ENCODE measurements at places on chromosomes 13 and 19. TPM values are rescaled to one million over a fixed set of nuclear protein-coding genes. Genes with fewer than 3 reads are reported as not detected.
A peak's percentile ranks its signal among the peaks of the same experiment; 100 is the strongest.

KLK12 gene
- not detected for total RNA-seq

DNA sequence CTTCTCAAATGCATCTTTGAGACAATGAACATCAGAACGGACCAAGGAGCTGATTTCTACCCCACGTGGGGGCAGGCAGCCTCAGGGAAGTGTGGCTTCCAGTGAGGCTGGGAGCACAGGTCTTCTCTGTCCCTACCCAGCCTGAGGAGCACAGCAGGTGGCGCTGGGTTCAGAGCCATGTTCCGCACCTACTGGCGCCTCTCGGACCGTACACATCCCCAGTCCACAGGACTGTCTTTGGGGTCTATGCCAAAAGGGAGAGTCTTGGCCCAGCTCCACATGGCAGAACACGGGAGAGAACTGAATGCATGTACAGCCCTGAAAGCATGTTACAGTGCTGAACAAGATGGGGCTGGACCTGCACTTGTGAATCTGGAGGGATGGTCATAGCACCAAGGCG is 22.6 kb downstream of the SUGP1 start:
- DNase-seq: no peak

- DNase-seq: peak; percentile 97
Measured at GRCh38 chr19:38711726-38712153, 32.5 kb downstream of the CAPN12 start.

GRCh38 chr13:90898811-90899210 is 448.7 kb upstream of the MIR17HG start:
- no peak for DNase-seq

KLK11 gene
- not detected for total RNA-seq

GRCh38 chr13:94280349-94280748 is 199.1 kb downstream of the DCT start:
- DNase-seq: no peak

ATXN8OS gene
- total RNA-seq: not detected

DNA sequence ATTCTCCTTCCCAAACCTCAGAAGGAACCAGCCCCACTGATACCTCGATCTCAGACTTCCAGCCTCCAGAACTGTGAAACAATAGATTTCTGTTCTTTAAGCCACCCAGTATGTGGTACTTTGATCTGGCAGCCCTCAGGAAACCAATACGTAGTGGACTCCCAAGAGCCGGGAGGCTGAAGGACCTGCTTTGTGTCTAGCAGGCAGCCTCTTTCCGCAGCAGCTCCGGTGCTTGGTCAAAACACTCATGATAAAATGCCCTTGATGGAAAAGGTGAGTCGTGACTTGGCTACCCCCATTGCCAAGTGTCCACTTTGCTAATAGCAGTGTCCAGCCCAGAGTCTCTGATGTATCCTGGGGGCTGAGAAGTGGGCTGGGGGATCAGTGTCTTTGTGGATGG is 158.8 kb upstream of the TMTC4 start:
- no peak for DNase-seq

DNA sequence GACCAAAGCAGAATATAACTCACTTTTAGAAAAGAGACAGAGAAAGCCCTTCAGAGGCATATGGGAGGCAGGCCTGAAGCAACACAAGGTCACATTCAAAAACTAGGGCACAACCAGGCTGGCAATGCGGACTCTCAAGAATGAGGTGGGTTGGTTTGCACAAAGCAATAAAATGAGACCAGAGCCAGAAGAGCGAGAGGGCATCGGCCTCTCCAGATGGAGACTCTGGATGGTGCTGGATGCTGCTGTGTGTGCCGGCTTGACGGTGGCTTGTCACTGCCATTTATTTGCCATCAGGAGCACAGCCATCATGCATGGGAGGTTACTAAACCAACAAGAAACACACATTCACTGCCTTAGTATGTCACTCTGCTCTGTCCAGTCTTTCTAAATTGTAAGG is 649.4 kb downstream of the DIAPH3 start:
- no peak for DNase-seq

GRCh38 chr13:94703721-94704314 is 8.5 kb downstream of the SOX21 start:
- no peak for DNase-seq

MTUS2 gene
- 0.02 TPM for total RNA-seq

IRS2 gene
- 0.42 TPM for total RNA-seq

CCDC169 gene
- total RNA-seq: 3.7 TPM

CD70 gene
- 42.0 TPM for total RNA-seq

DNA sequence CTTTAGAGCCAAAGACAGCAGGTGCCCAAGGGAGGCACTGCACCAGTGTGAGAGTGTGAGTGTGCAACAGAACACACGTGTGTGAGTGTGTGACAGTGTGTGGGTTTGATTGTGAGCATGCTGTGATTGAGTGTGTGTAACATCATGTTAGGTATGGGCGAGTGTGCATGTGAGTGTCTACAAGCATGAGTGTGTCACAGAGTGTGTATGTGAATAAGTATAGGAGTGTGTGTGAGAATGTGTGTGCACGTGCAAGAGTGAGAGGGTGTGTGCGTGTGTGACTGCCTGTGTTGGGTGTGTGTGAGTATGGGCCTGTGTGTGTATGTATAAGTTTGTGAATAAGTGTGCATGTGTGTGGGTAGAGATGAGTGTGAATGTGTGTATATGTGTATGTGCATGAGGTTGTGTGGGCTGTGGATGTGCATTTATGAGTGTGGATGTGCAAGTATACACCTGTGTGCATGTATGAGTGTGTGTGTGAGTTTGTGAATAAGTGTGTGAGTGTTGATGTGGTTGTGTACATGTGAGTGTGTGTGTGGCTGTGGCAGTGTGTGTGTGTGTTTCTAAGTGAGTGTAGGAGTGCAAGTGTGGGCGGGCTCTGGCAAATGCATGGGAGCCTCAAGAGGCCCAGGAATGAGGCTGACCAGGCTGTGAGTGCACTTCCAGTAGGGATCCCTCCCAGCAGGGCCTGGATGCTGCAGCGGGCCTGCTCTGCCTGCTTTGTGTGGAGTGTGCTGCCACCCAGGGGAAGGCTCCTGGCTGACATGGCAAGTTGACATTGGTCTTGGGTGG is 198.4 kb downstream of the COL4A1 start:
- DNase-seq: peak; percentile 80

CNFN gene
- not detected for total RNA-seq

DNA sequence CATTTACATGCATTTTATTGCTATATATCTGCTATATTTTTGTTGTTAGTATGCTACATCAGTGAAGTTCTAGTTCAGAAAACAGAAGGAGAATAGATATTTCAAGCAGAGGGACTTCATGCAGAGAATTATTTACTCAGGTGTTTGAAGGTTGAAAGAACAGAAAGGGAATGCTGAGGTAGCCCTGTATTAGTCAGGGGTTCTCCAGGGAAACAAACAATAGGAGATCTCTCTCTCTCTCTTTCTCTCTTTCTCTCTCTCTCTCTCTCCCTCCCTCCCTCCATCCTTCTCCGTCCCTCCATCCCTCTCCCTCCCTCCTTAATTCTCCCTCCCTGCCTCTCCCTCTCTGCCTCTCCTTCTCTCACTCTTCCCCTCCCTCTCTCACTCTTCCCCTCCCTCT is 114.3 kb upstream of the TDRD3 start:
- no peak for DNase-seq

- peak; percentile 16 for DNase-seq
Measured at GRCh38 chr19:29873024-29873800, 61.4 kb downstream of the CCNE1 start.

SUGP2 gene
- total RNA-seq: 31.8 TPM

- DNase-seq: no peak
Measured at GRCh38 chr13:71394176-71394575, 472.8 kb downstream of the DACH1 start.

UHRF1 gene
- total RNA-seq: 60.1 TPM

CDX2 gene
- not detected for total RNA-seq

STK24 gene
- 93.2 TPM for total RNA-seq

GPR108 gene
- total RNA-seq: 54.7 TPM

NOSIP gene
- total RNA-seq: 122 TPM

- DNase-seq: no peak
Measured at GRCh38 chr13:90866006-90866405, 481.5 kb upstream of the MIR17HG start.

ZFP14 gene
- 1.5 TPM for total RNA-seq

DNA sequence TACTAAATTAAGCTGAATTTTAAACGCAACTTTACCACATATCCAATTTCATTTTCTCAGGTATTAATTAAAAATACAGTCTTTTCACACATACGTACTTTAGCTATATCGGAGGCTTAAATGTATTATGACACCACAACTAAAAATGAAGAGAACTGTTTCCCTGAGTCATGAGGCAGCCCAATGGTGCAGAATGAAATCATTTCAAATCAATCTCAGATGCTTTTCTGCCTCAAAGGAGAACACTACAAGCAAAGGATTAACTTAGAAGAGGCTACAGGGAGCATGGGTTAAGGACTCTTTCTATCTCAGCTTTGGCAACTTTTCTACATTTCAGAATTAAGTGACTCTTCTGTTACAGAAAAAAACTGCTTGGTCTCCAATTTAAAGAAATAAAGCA is 516.3 kb upstream of the HTR2A start:
- no peak for DNase-seq

GRCh38 chr13:49428041-49428763 is 15.7 kb downstream of the CAB39L start:
- no peak for DNase-seq

Measured in M059J (cell line).